T-helper 1 cell (primary cell): ENCODE measurements at places on chromosomes 13 and 19.

DNA sequence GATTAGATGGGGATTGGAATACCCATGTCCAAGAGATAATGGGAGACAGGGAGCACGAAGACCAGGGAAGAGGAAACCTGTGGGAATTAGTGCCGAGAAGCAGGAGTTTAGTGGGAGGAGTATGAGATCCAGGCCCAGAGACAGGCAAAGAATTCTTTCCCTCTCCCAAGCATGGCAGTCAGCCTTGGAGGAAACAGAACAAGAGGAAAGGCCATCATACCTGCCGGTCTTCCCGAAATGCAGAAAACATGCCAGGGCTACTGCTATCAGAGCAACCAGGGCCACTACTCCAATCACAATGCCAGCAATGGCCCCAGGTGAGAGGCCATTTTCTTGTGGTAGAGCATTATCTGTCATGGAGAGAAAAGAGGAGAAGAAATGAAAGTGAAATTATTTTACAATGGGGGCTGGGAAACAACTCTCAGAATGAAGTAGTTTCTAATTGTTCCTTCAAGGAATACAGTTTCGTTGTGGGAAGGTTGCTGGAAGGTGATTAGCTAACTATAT is 16.1 kb downstream of the CEACAM1 start:
- no peak for DNase-seq

GRCh38 chr13:111907341-111907880 is 159.5 kb upstream of the SOX1 start:
- DNase-seq, result no peak

- no peak for DNase-seq
Observed at GRCh38 chr13:61770681-61771080, 355.0 kb upstream of the PCDH20 start.

GRCh38 chr19:1090731-1091543 is 4.2 kb downstream of the POLR2E start:
- no peak for DNase-seq

GRCh38 chr13:113919761-113920559 is 53.9 kb downstream of the C13orf46 start:
- DNase-seq, result no peak

- no peak for DNase-seq
Observed at GRCh38 chr19:18480006-18480691, 41.7 kb downstream of the ELL start.

DNA sequence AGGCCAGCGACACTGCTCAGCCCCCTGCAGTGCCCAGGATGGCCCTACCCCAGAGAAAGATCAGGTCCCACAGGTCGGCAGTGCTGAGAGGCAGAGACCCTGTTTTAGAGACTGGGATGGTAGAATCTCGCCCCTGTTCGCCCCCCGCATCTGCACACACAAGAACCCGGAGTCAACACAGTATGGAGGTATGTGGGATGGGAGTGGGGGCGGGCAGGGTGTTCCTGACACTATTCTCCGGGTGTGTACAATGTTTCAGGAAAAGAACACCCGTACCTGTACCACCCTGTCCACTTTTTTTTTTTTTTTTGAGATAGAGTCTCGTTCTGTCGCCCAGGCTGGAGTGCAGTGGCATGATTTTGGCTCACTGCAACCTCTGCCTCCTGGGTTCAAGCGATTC is 19.3 kb downstream of the PIP5K1C start:
- no peak for DNase-seq
